Pancreas (tissue), 10 donors: ENCODE measurements at places on chromosomes 1 and 21. TPM values are rescaled to one million over a fixed set of nuclear protein-coding genes. Genes with fewer than 3 reads are reported as not detected.

- no peak for DNase-seq
Measured at GRCh38 chr1:19109545-19109944, 100.5 kb downstream of the UBR4 start.

DNA sequence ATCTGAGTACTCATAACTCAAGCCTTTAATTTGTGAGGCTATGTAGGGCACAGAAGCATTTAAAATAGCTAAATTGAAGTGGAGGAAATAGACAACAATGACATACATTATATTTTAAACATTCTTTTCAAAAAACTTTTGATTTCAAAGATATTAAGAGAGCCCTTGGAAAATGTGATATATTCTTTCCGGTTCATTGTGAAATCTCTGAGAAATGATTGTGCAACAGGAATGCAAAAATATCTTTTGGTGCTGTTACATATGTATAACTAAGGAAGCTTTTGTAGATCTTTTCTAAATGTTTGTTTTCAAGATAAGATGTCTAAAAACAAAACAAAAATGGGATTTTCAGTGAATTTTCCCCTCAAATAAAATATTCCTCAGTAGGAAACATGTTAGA, 185.2 kb downstream of the LEPR start:
- no peak for DNase-seq

Gene RHD
- not detected for polyA plus RNA-seq

Gene FAM151A
- polyA plus RNA-seq = 0.21 TPM

Gene SHISA4
- polyA plus RNA-seq = 7.5 TPM
